Liver (tissue), 10 donors: ENCODE measurements at places on chromosomes 4 and X. TPM values are rescaled to one million over a fixed set of nuclear protein-coding genes. Genes with fewer than 3 reads are reported as not detected.

- H3K4me3 ChIP-seq = no peak overlapping the region
- H3K4me1 ChIP-seq = no peaks in the 10 kb centered on the region
- no peaks in the 10 kb centered on the region for H3K27me3 ChIP-seq
- H3K36me3 ChIP-seq = no peaks in the 10 kb centered on the region
- H3K27ac ChIP-seq = no peak overlapping the region
Measured at GRCh38 chrX:79130857-79131256, 13.6 kb upstream of the GPR174 start.

DNA sequence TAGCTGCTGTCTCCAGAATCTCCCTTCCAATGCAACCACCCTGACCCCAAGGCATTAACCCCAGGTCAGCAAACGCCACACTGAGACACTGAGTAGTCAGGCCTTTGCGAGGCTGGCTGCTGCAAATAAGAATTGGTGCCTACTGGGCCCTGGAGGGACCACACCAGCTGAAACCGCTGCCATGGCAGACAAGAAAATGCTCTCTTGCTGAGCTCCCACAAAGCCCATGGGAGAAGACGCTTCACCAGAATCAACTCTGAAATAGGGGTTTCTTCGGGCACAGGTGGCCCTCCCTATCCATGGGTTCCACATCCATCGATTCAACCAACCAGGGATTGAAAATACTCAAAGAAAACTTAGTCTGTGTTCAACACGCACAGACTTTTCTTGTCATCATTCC, 26.7 kb upstream of the CRMP1 start:
- no peaks in the 10 kb centered on the region for H3K36me3 ChIP-seq
- H3K4me1 ChIP-seq = no peaks in the 10 kb centered on the region
- H3K27me3 ChIP-seq = peaks cover 6% of the 10 kb centered on the region
- H3K4me3 ChIP-seq = no peak overlapping the region

- peaks cover 20% of the 10 kb centered on the region for H3K4me1 ChIP-seq
- no peak for DNase-seq
- no peak overlapping the region for H3K4me3 ChIP-seq
- no peaks in the 10 kb centered on the region for H3K36me3 ChIP-seq
Measured at GRCh38 chr4:37675587-37676290, 10.4 kb downstream of the RELL1 start.

GPR82 gene
- total RNA-seq = 0.14 TPM

DNA sequence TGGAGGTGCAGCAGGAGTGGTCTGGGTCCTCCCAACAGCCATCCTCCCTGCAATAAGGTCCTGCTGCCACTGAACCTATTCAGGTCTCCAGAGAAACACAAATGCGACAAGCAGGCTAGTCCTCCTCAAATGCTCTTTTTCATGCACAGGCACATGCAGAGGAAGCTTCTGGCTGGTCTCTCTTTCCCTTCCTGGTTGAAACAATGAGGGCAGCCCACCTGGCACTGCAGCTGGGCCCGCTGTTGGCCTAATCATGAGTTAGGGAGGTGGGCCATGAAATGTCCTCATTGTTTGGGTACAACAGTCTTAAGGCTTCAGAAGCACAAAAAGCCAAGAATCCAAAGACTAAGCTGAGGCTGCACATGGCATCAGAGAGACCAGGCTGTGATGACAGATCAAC, 151.0 kb downstream of the SH3KBP1 start:
- H3K4me1 ChIP-seq = no peaks in the 10 kb centered on the region
- H3K36me3 ChIP-seq = no peaks in the 10 kb centered on the region
- no peak overlapping the region for H3K27ac ChIP-seq
- no peaks in the 10 kb centered on the region for H3K27me3 ChIP-seq

DNA sequence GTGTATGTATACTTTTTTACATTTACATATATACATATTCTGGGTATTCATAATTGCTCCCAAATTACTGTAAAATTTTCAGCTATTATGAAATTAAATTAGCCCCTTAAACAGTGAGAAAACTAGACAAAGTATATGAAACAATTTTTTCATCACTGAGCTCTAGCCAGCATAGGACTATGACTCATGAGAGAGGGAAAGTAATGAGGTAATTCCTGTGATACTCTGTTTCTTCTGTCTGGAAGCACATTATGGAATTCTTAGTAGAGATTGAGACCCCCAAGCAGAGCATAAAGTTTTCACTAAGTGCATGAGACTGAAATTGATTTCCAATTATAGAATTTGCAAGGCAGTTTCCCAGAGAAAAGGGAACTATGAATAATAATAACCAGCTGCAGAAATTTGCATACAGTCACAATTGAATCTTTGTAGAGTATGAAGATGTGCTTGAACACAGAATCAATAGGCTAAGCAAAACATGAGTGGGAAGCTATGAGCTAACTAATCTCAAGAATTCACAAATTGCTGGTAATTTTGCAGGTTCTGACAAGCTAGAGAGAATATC, 779.3 kb downstream of the ARAP2 start:
- no peak overlapping the region for H3K27ac ChIP-seq
- H3K4me3 ChIP-seq = no peak overlapping the region
- no peaks in the 10 kb centered on the region for H3K36me3 ChIP-seq
- no peaks in the 10 kb centered on the region for H3K27me3 ChIP-seq

STPG2 gene
- 0.05 TPM for total RNA-seq

DNA sequence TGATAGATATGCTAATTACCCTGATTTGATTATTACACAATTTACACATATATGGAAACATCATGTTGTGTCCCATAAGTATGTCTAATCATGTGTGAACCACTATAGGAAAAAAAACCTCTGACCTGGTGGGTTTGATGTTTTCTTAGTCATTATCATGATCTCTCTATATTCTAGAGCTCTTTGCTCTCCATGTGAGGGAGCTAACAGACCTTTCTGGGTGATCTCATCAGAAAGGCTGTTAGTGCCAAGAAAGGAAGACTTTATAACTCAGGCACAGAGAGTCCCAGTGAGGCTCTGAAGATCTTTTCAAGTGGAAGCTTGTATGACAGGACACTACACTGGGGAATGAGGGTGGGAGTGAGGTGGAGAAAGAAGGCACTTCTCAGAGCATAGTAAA, 527.7 kb upstream of the MAGEB2 start:
- no peak overlapping the region for H3K27ac ChIP-seq
- H3K27me3 ChIP-seq = no peaks in the 10 kb centered on the region
- no peak overlapping the region for H3K4me3 ChIP-seq
- no peak for DNase-seq

DNA sequence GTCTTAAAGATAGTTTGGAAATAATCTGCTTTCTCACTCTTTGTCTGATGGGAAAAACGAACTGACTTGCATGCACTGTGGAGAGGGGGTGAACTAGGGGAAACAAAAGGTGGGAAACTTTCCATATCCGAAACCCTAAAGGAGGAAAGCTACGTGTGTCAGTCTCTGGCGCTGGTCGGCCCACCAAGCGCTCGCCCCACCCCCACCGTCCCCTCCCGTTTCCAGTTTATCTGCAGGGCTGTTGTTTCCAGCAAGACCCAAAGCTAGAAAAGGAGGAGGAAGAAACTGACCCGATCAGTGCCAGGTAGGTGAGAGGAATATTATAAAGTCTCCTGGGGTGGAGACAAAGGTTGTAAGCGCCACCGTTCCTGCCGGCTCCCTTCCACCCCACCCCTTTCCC, 552 bp downstream of the TCEAL9 start:
- DNase-seq = peak; percentile 44
- H3K36me3 ChIP-seq = no peaks in the 10 kb centered on the region
- H3K4me3 ChIP-seq = peak overlapping the region; percentile 63
- H3K4me1 ChIP-seq = no peaks in the 10 kb centered on the region

DNA sequence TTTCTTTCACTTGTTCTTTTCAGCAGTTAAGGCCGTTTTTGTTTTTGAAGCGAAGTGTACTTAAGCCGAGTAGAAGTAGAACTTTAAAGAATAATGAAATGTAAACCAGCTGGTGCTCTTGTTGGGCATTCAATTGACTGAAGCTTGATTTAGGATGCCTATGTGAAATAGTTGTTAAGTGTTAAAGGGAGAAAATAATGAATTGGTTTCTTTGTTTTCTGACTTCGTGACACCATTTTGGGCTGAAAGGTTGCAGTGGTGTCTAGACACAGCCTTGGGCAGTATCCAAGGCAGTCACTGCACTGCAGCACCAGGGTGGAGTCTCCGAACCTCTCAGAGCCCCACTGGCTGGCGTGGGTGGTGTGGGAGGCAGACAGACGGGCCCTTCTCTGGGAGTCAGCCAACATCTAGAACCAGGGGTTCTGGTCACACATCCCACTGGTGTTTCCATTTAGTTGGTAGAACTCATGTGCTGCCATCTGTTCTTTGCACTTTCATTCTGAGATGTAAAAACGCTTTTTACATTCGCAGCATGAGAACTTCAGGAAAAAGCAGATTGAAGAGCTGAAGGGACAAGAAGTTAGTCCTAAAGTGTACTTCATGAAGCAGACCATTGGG, 3.5 kb downstream of the UCHL1 start:
- H3K4me1 ChIP-seq = peaks cover 16% of the 10 kb centered on the region
- no peaks in the 10 kb centered on the region for H3K36me3 ChIP-seq
- no peak for DNase-seq
- no peak overlapping the region for H3K27ac ChIP-seq
- no peak overlapping the region for H3K4me3 ChIP-seq
- H3K27me3 ChIP-seq = peaks cover 12% of the 10 kb centered on the region

DNA sequence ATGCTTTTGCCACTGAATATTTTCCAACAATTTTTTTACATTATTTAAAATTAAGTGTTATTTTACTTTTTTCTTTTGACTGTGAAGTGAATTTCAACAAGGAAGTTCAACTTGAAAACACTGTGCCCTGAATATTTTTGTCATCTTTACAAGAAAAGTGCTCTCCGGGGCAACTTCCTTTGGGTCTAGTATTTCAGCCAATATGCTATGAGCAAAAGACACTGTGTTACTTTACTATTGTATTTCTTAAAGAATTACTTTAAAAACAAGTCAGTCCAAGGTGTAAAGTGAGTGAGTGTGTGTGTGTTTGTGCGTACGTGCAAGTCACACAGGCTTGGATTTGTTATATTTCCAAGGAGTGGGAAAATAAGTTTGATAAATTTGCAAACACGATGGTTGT, 7.6 kb upstream of the USP53 start:
- H3K36me3 ChIP-seq = no peaks in the 10 kb centered on the region
- no peak overlapping the region for H3K4me3 ChIP-seq
- no peaks in the 10 kb centered on the region for H3K4me1 ChIP-seq
- H3K27me3 ChIP-seq = no peaks in the 10 kb centered on the region

HPGD gene
- 7.9 TPM for total RNA-seq
